ENCODE measurements at places on chromosomes 7 and 10.
A peak's percentile ranks its signal among the peaks of the same experiment; 100 is the strongest.

DNA sequence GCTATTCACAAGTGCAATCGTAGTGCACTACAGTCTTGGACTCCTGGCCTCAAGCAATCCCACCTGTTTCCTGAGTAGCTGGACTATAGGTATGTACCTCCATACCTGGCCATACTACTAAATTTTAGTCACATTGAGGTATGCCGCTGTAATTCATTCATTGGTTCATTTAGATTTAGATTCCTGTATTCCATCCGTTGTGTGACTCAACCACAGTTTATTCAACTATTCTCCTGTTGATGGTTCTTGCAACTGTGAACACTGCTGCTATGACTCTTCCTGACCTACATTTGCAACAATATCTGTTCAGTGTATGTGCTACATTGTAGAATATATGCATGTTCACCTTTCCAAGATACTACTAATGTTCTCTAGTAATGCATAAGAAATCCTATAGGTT is 8.0 kb upstream of the ZCCHC24 start:
- DNase-seq, result no peak

- DNase-seq, result no peak
These were observed 10.1 kb downstream of the PFKFB3 start for GRCh38 chr10:6212806-6213205.

GRCh38 chr10:98321186-98321780 is 53.3 kb upstream of the LOXL4 start:
- no peak for DNase-seq

- peak; percentile 3 for DNase-seq
These were observed 224.3 kb downstream of the SFMBT2 start for GRCh38 chr10:7186387-7187018.

GRCh38 chr10:131736321-131736980 is 164.4 kb upstream of the PPP2R2D start:
- no peak for DNase-seq

DNA sequence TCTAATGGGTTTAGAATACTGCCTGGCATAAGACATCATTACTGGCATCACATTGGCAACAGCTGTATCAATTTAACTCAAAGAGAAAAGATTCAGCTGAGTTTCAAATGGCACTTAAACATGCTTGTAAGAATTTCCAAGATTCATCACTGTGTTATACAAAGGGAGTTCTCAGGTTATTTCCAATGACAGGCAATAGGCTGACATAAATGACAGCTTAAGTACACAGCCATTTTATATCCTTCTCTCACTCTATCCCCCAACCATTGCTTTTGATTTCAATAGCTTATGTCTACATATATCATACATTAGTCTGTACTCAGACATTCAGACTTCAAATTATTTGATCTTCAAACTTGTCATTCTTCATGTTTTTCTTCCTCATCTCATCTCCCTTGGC is 45.5 kb upstream of the CABCOCO1 start:
- DNase-seq, result no peak

DNA sequence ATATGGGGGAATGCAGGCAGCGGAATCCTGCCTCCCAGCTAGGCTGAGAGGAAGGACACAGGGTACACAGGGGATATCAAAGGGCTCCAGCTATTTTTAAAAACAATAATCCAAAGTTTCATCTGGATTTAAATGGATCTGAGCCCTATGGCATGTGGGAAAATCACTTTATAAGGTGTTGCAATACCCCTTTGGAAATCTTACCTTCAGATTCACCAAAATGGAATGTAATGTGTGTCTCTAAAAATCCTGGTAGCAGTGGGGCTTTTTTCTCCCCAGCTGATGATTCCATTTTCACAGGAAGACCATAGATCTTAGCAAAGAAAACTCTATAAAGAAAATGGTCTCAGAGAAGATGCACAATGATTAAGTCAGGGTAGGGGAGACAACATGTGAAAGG is 722.2 kb downstream of the PARD3 start:
- no peak for DNase-seq

GRCh38 chr7:147485660-147486210 is 1104.8 kb upstream of the C7orf33 start:
- no peak for DNase-seq

GRCh38 chr10:6755781-6756460 is 175.8 kb upstream of the PRKCQ start:
- DNase-seq, result no peak

GRCh38 chr7:133769668-133770067 is 357.5 kb upstream of the LRGUK start:
- DNase-seq, result no peak

DNA sequence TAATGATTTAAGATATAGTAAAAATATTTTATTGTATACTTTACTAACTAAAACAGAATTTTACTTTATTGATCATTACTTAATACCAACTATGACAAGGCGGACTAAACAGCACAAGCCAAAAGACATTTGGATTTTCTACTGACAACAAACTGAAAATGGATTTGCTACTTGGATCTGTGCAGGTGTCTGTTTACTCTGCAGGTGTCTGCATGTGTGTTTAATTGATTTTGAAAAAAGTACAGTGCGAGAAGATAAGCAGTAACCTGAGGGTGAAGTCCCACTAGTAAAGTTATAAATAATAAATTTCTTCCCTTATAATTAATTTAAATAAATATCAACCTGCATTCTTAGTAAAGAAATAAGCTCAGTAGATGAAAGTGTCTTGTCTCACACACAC is 696.8 kb upstream of the MBL2 start:
- no peak for DNase-seq

GRCh38 chr7:114791771-114792170 is 130.1 kb upstream of the MDFIC start:
- DNase-seq, result no peak

GRCh38 chr10:80289451-80290287 is at the start of gene MAT1A:
MAT1A (minus strand) TSS chr10:80289658; CDS start chr10:80289423, 235 bp downstream.
- peak; percentile 7 for DNase-seq

DNA sequence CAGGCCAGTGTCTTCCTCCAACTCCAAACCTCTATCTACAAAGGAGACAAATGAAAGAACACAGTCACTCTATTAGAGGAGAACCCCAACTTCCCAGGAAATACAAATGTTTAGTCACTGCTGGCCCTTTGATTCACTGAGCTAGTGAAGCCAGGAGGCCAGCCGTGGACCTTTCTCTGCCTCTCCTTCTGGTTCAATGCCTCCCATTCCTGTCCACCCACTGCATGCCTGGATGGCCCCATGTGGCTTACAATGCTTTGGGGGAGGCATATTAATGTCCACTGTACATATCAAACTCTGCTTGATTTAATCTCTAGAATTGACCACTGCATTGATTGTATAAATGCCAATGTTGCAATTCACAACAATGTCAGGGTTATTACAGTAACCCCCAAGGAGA is 687.3 kb downstream of the KCNMA1 start:
- no peak for DNase-seq

- peak; percentile 5 for DNase-seq
These were observed 47.6 kb downstream of the ICA1 start for GRCh38 chr7:8214244-8214824.

DNA sequence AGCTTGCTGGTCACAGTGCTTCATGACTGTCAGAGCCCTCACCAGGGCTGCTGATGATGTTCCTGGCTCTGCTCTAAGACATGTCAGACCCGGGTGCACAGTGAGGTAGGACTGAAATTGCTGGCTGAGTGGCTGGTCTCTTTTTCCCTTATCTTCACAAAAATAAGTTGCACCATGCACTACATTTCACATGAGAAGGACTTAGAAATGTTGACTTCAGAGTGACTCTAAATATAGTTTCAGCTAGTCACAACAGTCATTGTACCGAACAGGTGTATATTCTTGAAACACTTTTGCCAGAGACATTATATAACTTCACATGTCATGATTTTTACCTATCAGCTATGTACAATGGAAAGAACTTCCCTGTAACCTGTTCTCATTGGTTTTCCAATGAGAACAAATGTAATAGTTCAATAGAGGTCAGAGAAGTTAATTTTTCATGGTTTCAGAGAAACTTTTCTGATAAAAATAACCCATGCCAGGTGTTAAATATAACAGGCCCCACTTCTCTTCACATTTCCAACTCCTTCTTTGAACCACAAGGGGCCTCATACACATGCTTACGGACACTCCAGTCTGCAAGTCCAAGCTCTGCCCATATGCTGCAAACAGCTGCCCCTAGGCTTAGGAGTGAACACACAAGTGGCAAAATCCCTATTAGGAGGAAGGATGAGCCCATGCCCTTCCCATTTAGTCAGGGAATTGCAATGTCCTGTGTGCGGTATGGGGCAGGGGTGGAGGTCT is 115.6 kb downstream of the CDK6 start:
- no peak for DNase-seq

DNA sequence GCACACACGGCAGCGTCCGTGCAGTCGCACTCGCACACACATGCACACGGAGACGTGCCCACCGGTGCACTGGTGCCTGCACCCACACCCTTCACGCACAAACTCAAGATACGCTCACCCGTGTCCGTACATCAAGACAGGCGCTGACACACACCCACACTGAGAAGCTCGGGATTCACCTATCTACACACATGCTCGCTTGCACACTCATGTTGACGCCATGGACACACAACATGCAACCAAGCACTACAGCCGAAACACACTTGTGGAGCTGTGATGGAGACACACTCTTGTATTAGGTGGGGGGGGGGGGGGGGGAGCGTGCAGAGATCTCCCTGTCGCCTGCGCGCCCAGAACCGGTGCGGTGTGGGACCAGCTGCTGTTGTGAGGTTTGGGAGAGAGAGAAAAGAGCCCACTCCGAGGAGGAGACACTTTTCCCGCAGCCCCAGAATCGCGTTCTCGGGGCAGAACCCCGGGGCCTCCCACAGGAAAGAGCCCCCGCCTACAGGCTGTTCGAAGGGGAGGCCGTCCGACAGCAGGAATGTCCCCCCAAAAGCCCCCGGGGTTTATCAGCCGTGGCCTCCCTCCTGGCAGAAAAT is 605 bp upstream of the NFKB2 start:
- no peak for DNase-seq

DNA sequence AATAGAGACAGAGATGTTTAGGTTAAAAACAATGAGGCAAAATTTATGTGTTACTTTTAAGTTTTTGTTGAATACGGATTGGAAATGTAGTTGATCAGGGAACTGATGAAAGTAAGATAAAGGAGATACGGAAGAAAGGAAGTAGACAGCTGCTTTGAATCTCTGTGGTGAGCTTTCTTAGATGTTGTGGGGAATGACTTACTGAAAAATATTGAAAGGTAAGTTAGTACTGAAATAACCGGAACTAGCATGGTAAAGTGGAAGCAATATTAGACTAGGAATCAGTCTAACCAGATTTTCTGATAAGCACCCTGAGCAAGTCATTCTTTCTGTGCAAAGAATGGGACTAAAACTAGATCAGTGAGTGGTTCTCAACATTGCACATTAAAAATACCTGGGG is 34.8 kb downstream of the LUC7L2 start:
- no peak for DNase-seq

DNA sequence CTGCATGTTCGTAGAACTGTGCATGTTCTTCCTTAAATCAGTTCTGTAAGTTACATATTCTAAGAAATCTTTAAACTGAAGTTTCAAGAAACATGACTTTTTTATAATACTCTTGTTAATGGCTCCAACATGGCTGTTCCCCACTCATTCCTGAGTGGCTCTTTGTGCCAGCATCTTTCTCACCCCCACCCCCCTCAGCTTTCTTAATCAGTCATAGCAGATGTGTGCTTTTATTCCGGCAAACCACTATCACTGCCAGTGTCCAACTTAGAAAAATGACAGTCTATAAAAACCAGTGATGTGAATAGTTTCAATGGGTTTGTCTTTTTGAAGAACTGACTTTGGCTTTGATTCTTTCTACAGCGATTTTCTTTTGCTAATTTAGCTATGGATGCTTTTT is 37.6 kb downstream of the PITRM1 start:
- DNase-seq, result no peak

DNA sequence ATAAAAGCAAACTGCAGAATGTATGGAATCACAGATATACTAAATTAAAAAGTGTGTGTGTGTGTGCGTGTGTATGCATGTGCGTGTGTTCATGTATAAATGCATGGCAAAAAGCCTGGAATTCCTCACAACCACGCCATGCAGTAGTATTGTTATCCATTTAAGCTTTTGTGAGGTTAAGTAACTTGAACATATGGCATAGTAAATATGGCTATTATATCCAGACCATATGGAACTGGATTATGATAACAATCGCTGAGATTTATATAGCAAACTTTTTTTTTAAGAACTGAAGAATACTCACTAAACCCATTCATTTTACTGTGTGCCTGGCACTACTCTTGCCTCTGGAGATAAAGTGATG is 22.3 kb upstream of the NANOS1 start:
- no peak for DNase-seq

DNA sequence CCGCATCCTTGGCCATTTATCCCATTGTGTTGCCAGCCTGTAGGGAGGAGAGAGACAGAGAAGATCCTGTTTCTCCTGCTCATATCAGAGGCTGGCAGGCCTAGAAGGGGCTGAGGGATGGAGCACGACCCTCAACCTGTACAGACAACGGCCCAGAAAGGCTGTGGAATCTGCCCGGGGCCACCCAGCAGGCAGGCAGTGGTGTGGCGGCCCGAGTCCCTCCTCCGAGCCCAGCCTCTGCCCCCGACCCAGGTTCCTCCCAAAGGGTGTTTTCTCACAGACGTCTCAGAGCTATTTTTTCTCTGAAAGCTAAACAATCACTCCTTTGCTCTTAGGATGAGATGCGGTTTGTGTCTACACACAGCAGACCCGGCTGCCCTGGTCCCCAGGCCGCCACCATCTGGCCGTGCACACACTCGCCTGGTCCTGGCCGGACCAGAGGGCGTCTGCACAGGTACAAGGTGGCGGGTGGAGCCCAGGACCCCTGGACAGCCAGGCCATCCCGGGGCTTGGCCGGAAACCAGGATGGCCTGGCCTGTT is 69.3 kb downstream of the FOXL3 start:
- DNase-seq, result no peak

DNA sequence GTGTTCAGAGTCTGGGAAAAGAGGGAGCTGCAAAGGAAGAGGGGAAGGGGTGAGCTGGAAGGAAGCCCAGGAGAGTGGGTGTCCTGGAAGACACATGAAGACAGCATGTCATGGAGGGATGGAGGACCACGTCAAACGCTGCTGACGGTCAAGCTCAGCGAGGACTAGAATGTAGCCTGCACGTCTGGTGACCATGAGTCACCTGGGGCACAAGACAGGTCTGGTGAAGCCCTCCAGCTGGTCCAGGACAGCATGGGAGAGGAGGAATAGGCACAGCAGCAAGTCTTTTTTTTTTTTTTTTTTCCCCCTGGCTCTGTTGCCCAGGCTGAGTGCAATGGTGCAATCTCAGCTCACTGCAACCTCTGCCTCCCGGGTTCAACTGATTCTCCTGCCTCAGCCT is 19.6 kb upstream of the AMZ1 start:
- DNase-seq, result no peak

GRCh38 chr10:48957361-48958151 is 17.9 kb upstream of the LRRC18 start:
- no peak for DNase-seq

All from fibroblast of skin of back (primary cell).